ENCODE measurements at places on chromosomes 6 and 20.

DNA sequence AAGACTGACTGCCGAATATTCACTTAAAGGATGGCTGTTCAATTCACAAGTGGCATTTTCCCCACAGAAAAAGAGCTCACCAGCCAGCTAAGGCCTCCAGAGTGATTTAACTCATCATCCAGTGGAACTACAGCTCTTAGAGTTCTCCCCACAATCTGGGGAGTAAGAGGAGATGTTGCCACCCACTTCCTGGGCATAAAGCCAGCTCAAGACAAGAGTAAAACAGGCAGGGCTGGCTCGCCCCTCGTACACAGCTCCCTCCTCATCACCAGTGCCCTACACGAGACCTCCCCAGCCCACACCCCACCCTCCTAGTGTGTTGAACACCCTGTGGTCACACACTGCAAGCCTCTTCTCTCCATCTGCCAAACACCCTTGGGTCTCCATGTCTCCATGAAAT, 47.2 kb upstream of the IPCEF1 start:
- DNase-seq, result peak; percentile 17

DNA sequence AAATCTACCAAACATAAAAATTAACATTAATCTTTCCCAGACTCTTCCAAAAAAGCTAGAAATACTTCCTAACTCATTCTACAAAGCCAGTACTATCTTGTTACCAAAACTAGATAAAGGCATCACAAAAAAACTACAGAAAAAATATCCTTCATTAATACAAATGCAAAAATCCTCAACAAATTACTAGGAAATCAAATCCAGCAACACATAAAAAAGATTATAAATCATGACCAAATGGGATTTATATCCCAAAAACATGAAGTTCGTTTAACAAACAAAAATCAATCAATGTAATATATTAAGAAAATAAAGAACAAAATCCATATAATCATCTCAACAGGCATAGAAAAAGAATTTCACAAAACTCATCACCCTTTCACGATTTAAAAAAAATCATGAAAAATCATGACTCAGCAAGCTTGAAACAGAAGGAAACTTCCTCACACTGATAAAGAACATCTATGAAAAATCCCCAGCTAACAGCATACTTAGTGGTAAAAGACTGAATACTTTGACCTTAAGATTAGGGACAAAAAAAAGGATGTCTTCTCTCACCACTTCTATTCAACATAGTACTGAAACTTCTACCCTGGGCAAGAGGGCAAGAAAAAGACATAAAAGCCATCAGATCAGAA, 43.2 kb downstream of the RANBP9 start:
- no peak for DNase-seq

- peak; percentile 16 for DNase-seq
These were observed 139.4 kb downstream of the RNGTT start for GRCh38 chr6:88823998-88824397.

- DNase-seq, result no peak
These were observed 248.9 kb upstream of the FOXQ1 start for GRCh38 chr6:1062786-1063545.

All from amniotic stem cell (primary cell).